ENCODE measurements at places on chromosomes 7 and 10.
A peak's percentile ranks its signal among the peaks of the same experiment; 100 is the strongest.

DNA sequence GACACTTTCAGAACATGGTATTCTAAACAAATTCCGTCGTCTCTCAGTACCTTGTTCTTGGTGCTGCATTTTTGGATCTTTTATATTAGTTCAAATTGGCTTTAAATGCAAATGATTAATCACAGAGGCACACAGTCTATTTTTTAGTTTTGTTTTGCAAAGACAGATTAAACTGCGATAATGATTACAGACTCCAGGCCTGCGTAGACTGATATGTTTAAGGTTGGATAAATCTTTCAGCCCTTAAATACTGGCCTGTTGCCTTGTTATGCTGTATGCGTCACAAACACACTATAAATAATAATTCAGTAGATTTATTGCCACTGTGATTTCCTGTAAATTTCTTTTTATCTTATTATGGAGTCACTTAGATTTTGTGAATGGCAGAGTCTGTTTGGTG, 19.3 kb downstream of the CACNB2 start:
- DNase-seq, result no peak

- no peak for DNase-seq
Observed at GRCh38 chr7:44695756-44696155, 52.9 kb upstream of the ZMIZ2 start.

- peak; percentile 37 for DNase-seq
Observed at GRCh38 chr10:63521416-63522276, 445 bp downstream of the REEP3 start.

- DNase-seq, result no peak
Observed at GRCh38 chr7:127258111-127258510, 5.4 kb upstream of the GRM8 start.

GRCh38 chr10:95525033-95525418, 36.1 kb downstream of the SORBS1 start:
- DNase-seq, result no peak

DNA sequence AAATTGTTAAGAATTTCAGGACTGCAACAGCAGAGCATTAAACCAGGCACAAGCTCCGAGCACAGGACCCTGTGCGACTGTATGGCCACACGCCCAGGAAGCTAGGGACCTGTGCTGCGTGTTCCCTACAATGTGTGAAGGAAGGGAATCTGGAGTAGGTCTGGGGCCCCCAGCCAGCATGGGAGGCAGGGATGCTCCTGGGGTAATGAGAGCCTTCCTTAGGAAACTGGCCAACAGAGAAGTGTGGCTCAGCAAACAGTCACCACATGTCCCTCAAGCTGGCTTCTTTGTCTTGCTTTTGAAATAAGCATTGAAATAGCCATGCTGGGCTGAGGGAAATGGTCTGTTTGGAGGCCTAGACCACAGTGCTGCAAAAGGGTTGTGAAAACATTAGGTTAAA, 8.2 kb downstream of the BLNK start:
- no peak for DNase-seq

- no peak for DNase-seq
Observed at GRCh38 chr10:62992145-62992721, 140.9 kb upstream of the NRBF2 start.

DNA sequence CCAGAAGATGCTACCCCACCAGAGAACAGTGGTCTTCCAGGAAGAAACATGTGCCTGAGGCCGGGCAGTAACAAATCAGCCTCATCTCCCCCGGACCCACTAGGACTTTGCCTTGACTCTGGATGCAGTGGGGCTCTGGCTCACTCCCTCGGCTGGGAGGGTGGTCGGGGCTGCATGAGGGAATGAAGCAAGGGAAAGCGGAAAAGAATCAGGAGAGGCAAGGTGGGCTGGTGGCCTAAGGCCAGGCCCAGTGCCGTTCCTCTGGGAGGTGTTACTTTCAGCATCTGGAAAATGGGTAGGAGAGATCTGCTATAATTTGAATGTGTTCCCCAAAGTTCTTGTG, 51.8 kb downstream of the CLEC2L start:
- no peak for DNase-seq

DNA sequence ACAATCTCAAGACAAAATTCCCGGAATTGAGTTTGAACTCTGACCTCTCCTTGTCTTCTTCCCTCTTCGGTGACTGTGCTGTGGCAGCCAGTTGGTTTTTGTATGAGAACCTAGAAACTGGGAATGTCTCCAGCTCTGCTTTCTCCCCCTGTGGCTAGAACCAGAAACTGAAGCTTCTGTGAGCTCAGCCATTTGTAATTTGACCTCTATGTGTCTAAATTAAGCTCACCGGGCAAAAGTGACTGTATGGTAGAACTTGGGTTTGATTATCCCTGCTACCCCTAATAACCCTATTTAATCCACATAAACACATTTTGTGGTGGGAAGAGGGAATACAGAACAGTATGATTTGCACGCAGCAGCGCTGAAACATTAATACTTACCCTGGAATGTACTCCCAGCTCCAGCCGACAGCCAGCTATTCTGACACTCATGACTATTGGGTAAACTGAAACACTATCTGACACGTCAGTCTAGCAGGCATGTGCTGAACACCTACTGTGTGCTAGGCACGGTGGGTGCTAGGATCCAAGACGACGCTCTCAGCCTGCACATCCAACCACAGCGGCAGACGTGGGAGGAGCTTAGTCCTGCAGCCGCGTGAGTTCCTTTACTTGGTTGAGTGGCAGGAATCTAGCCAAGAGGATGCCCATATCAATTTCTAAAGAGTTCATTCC, 324.8 kb downstream of the SFMBT2 start:
- DNase-seq, result no peak

- DNase-seq, result no peak
Observed at GRCh38 chr10:22317076-22317370, 835 bp downstream of the COMMD3 start.

GRCh38 chr7:2162959-2163358, 69.8 kb downstream of the MAD1L1 start:
- DNase-seq, result no peak

GRCh38 chr10:89627830-89628229, 17.2 kb downstream of the PANK1 start:
- DNase-seq, result no peak

GRCh38 chr10:7804216-7804615, 14.1 kb upstream of the TAF3 start:
- DNase-seq, result no peak

DNA sequence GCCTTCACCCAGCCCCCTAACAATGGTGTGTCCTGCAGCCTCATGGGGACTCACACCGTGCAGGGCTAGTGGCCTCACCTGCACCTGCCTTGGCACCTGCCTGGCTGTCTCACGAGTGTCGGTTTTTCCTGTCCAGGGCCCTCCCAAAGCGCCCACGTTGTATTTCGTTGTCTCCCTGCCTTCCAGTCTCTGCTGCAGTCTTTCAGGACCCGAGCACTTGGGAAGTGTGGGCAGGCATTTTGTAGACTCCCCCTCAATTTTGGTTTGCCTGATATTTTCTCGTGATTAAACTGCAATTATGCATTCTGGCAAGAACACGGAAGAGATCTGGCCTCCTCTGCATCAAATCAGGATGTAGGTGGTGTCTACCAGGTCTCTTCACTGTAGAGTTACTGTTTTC, 17.9 kb downstream of the BNIP3 start:
- DNase-seq, result no peak

DNA sequence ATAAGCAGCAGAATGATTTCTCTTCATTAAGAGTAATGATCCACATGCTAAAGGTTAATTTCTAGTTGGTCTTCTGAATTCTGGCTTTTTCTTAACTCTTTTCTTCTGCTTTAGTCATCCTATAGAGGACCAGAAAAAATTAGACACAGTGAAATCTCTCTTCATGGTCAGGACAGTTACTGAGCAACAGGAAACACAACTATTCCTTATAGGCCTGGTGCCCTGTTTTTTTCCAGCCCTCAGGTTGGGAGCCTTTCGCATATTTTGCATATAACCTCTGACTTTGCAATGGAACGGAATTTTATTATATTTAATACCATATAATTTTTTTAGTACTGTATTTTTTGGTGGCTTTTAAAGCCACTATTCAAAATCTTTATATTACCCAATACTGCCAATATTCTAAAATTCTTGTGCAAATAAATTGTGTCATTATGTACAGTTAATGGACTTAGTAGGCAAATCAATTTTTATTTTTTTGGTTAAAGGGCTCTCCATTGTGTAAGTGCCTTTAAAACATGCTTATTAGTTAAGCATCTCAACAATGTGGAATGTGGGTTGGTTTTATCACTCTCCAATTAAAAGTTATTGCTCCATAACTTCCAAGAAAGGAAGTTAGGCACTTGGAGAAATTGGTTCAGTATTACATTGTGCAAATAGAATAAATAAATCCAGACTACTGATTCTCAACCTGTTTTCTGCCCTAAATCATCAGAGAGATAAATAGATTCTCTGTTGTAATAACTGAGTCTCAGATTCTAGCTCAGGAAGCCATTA, 22.5 kb downstream of the ARL4A start:
- DNase-seq, result no peak

DNA sequence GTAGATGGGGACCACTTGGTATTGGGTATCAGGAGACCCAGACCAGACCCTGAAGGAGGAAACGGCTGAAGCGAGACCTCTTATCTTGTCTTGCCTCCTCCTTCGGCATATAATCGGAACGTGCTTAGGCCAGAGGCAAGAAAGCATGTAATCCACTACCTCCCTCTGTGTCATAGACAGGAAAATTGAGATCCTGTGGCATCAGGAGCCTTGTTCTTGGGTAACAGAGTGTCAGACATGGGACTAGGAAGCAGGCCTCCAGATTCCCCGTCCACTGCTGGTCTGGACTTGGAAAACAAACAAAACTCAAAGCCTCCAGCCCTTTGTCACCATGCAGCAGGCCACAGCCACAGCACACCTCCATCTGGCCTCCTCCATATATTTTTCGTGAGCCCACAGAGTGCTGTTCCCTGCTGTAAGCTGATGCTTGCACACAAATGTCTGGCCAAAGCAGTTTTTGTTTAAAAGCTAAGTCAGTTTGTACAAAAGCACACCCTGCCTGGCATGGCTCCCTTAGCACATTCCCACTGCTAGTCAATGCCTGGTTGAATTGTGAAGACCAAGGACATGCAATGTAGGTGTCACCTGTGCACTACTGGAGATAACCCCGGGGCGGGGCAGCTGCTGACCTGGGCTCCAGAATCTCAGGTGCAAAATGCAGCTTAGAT, 510.9 kb downstream of the RPS24 start:
- DNase-seq, result no peak

DNA sequence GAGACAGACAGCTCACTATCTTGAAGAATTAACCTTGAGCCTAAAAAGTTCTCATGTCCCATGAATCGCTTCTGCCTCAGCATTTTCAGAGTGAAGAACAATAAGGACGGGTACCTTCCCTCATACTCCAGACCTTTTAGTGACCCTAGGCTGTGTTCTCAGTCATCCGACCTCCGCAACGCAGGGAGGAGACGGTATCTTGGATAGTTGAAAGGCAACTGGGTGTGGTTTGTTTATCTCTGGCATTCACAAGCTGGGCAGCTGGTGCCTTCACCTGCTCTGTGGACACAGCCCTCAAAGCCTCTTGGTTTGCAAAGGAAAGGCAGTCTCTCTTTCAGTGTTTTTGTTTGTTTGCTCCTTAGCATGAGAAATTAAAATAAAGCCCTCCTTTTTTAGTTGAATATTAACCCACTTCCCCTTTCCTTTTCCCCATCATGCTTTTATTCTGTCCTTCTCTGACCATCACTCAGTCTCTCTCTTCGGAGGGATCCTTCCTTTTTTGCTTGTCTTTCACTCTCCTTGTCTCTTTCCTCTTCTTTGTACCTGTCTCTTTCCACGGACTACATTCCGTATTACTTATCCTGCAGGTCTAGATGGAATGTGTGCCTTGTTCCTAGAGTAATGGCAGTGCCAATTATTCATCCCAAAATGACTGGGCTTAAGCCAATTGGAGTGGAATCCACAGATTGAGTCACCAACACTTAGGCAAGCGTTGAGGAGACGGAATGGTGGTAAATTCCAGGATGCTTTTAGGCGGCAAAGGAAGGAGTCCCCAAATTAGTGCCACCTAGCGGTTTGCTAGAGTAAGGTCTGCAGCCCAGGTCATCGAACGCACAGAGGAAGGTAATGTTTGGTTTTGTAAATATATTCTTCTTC, 45.8 kb downstream of the PRR15 start:
- DNase-seq, result no peak

GRCh38 chr7:83475420-83475819, 173.5 kb downstream of the SEMA3E start:
- DNase-seq, result no peak

All from activated CD8-positive, alpha-beta memory T cell treated with anti-CD3 and anti-CD28 coated beads for 1 hour (primary cell).